ENCODE measurements at places on chromosomes 2 and 18.

DNA sequence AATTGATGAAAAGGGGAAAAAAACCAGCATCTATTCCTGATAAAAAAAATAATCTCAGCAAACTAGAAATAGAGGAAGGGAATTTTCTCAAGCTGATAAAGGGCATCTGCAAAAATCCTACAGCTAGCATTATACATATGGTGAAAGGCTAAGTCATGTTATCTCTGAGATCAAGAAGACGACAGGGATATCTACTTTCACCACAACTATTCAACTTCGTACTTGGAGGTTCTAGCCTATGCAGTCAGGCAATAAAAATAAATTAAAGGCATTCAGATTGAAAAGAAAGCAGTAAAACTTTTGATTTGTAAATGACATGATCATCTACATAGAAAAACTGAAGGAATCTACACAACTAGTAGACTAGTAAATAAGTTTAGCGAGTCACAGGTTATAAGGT lies 58.2 kb downstream of the CAB39 start:
- DNase-seq = no peak

DNA sequence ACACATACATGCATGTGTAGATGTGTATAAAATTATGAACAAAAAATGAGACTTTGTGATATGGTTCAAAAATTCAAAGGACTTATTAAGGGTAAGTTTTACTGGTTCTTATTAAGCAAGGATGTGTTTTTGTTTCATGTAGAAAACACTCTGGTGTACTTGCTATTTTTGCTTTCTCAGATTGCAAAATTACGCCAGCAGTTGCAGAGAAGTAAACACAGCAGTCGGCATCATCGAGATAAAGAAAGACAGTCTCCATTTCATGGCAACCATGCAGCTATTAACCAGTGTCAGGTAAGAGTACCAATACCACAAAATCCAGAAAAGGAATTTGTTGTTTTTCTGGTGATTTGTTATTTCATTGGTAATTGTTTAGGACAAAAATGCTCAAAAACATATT lies 91.3 kb downstream of the FAM117B start:
- peak; percentile 12 for DNase-seq

DNA sequence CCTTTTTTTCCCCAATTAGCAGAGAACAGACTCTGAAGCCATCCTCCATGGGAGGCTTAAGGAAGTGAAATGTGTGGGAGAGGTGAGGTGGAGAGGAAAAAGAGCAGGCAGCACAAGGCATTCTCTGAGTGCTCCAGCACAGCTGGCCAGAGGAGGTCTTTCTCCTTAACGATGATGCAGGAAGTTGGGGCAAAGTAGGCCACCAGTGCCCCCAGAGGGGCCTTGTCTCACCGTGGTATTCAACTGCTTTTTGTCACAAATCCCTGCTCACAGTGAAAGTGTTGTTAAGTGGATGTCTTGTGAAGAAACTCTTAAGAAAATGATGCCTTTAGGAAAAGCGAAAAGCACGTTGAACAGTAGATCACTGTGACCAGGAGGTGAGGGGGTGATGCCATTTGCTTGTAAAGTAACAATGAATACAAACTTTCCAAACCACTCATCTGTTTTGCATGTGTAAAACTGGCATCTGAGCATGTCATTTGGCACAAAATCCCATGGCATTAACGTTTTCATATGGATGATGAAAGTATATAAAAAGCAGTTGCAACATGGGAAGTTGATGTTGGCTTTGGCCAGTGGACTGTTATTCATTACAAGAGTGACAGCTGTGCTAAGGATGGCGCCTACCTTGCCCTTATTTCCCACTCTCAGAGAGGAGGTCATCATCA lies 49.2 kb upstream of the CDC42EP3 start:
- no peak for DNase-seq

DNA sequence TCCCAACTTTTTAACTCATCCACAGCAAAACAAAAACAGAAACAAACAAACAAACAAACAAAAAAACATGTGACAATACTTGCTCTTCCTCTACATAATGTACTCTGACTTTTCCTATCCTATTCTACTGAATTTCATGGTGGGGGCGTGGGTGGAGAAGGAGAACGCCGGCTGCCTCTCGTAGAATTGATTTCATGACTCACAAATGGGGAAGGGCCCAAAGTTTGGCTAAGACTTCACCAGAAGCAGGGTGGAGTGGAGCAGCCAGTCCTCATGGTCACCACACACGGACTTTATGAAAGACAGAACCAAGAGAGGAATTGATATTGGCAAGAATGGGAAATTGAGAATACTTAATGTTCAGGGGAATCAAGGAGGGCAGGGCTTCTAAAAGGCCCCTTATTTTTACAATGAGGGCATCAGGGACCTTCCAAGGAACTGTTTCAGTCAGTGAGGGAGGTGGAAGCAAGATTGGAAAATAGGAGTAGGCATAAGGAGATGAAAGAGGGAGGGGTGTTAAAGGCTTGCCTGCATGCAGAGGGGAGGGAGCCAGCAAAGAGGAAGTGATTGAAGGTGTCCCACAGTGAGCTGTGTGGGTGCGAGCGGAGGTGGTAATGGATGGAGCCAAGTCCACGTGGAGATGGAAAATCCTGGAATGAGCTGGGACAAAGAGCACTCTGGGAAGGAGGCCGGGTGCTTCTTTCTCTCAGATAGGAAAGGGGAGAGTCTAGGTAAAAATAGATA lies 27.9 kb downstream of the MARCHF4 start:
- DNase-seq = no peak

- DNase-seq = peak; percentile 39
Measured at GRCh38 chr18:26621161-26622026, 73.0 kb upstream of the KCTD1 start.

GRCh38 chr18:37440206-37440605 lies 125.4 kb downstream of the CELF4 start:
- DNase-seq = no peak

- peak; percentile 23 for DNase-seq
Measured at GRCh38 chr2:31980674-31981356, 30.0 kb downstream of the MEMO1 start.

DNA sequence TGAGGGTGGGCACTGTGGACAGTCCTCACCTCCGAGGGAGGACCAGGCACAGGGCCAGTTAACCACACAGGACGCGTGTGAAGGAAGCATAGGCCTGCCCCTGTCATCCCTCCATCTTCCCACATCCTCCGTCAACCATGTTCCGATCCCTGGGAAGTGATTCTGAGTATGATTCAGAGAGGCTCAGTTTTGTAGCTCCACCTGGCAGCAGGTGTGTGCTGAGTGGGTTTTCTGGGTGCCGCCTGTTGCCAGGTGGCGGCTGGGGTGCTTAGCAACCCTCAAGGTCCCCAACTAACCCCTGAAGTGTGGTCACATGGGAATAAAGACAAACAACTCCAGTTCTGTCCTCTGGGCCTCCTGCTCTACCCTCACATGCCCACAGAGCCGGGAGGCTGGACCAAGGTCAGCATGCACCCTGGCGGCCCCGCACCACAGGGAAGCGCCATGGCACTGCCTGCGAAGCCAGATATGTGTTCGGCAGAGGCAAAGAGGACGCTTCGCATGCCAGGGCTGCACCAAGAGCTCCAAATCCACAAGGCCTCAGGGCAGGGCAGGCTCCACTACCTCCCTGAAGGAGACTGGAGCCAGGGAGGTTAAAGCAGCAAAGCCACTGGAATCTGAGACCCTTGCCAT lies 60.0 kb downstream of the ADCY3 start:
- DNase-seq = no peak

- no peak for DNase-seq
Measured at GRCh38 chr2:36403675-36404230, 48.2 kb downstream of the CRIM1 start.

- DNase-seq = no peak
Measured at GRCh38 chr2:160652236-160652635, 158.6 kb upstream of the RBMS1 start.

DNA sequence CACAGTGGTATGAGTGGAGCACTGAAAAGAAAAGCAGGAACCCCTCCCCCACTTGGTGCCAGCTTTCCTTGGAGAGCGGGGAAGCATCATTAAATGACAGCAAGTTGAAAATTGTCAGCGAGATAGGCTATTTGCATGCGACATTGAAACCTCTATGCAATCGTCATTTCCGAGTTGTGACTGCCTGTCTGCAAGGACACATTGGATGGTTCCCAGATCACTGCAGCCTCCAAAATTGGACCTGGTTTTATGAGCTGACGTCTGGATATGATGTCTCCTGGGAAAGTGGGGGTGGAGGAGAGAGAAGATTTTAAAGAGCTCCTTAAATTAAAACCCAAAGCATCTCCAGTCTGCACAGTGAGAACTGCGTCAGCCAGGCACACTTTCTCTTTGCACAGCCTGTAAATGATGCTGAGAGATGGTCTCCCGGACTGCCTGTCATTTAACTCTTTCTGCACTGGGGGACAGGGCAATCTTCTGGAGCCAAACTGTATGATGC lies 57.8 kb upstream of the KIF5C start:
- no peak for DNase-seq

GRCh38 chr2:43480874-43481273 lies 115.0 kb downstream of the THADA start:
- DNase-seq = no peak

- DNase-seq = no peak
Measured at GRCh38 chr2:230327418-230328154, 593 bp downstream of the SP140L start.

GRCh38 chr2:202007015-202007982 lies 26.4 kb upstream of the FZD7 start:
- no peak for DNase-seq

- DNase-seq = no peak
Measured at GRCh38 chr2:208222351-208222750, 32.5 kb downstream of the IDH1 start.

- no peak for DNase-seq
Measured at GRCh38 chr2:20165677-20166509, 59.0 kb downstream of the SDC1 start.

Data from HuH-7 (cell line).